NCI-H345 (cell line): ENCODE measurements at places on chromosomes 4 and X.

GRCh38 chr4:81457345-81457744 is 14.4 kb downstream of the RASGEF1B start:
- no peak for DNase-seq

GRCh38 chr4:145307763-145308430 is 127.5 kb upstream of the OTUD4 start:
- no peak for DNase-seq

DNA sequence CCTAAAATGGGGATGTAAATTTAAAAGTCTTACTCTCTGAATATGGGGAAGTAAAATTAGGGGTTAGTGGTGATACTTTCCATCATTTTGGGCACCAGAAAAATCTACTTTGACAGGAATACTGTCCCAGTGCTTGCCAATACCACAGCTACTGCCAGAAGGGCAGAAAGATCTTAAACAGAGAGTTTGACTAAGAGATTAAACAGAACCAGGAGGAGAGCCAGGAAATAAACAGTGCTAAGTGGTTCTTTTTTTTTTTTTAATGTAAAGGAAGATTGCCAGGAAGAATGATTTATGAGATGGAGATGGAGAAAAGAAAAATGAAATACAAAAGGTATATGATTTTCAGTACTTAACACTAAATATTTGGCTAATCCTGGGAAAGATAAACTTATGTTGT is 126.8 kb downstream of the RTL3 start:
- no peak for DNase-seq

DNA sequence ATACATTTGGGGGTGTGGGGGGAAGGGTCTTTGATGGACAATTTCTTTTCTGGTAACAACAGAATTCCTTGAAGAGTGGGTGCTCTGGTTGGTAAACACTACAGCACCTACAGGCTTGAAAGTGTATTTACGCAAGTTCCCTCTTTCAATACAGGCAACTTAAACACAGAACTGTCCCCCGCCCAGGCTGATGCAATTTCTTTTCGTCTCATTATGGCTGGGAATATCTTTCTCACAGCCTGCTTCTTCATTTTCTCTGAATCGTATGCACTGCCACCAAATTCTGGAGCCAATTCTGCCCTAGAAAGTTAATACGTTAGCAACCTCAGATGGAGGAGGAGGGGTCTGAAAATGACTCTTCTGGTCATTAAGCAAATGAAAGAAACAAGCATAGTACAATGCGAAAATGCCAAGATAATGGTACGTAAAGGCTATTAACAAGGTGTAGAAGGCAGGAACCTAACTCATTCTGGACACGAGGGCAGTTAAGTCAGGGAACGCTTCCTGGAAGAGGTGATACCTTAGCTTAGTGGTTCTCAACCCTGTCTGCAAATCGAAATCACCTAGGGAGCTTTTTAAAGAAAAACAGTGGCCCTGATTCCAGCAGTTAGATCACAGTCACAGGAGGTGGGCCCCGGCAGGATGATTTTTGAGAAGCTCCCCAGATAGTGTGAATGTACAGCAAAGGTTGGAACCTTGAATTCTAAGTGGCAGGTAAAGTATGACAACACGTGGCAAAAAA is 1.0 kb downstream of the AGA start:
- peak; percentile 8 for DNase-seq

- no peak for DNase-seq
Measured at GRCh38 chr4:52750819-52751486, at the start of gene ERVMER34-1. Gene ERVMER34-1 (minus strand): TSS chr4:52751425. CDS start chr4:52745520, 5,905 bp downstream.

DNA sequence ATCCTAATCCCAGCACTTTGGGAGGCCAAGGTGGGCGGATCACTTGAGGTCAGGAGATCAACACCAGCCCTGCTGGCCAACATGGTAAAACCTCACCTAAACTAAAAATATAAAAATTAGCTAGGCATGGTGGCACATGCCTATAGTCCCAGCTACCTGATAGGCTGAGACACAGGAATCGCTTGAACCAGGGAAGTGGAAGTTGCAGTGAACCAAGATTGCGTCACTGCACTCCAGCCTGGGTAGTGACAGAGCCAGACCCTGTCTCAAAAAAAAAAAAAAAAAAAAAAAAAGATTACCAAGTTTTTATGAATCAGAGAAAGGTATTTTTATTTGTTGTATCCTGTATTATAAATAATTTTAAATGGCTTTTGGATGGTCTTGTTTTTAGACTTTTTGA is 15.1 kb downstream of the TRAPPC11 start:
- no peak for DNase-seq

- DNase-seq = no peak
Measured at GRCh38 chrX:99798936-99799335, 611.1 kb downstream of the PCDH19 start.

DNA sequence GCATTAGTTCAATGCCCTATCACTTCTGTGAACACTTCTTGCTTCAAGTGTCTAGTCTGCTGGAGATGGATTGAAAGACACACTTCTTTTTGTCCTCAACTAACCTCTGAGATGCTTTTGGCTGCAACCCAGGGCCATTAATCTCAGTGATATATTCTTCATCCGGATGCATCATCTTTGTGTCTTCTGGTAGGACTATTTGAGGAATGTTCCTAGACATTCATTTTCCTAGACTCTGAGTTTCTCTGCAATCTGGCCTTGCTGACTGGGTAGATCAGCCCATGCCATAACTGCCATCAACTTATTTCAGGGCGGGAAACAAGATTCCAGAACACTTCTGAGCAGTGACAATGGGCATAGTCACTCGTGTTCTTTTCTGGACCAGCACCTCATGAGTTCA is 329.4 kb downstream of the PDGFC start:
- no peak for DNase-seq

DNA sequence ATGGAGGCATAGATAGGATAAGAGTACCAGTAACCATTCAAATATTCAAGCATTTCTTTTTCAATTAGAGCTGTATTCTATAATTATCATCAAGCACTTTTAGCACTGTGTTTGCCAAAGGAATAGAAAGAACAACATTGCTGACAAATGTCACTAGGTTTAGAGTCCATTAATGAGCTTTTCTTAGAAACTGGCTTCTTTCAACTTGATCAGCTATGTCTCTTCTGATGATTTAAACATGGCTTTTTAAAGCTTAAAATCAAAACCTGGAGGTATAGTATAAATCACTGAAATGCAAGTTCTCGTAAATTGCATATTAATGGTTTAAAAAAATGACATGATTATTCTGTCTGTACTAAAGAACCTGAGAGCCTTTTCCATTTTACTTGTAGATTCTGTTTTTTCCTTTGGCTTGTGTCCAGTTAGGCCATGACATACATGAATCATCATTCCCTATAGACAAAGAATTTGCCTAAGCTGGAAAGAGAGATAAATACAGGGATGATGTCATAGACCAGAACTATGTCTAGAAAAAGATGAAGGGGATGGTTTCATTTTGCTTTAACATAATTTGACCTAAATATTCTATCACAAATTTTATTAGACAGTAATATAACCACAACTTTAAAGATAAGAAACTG is 340.1 kb upstream of the CTSO start:
- DNase-seq = no peak
